HFF-Myc (cell line): ENCODE measurements at places on chromosomes 7 and 10.

DNA sequence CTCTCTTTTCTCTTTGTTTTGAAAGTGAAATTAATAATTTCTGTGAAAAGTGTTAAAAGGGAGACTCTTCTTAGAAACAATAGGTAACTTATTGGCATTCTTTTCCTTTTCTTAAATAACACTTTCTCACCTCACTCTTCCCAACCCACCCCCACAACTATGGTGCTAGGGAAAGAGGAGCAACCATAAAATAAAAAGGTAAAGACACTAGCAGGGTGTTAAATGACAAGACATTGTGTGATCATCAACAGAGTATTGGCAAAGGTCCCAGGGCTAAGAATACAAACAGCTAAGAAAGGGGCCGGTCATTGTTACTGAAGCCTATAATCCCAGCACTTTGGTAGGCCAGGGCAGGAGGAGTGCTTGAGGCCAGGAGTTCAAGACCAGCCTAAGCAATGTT is 183.7 kb downstream of the NEBL start:
- no peak for DNase-seq

DNA sequence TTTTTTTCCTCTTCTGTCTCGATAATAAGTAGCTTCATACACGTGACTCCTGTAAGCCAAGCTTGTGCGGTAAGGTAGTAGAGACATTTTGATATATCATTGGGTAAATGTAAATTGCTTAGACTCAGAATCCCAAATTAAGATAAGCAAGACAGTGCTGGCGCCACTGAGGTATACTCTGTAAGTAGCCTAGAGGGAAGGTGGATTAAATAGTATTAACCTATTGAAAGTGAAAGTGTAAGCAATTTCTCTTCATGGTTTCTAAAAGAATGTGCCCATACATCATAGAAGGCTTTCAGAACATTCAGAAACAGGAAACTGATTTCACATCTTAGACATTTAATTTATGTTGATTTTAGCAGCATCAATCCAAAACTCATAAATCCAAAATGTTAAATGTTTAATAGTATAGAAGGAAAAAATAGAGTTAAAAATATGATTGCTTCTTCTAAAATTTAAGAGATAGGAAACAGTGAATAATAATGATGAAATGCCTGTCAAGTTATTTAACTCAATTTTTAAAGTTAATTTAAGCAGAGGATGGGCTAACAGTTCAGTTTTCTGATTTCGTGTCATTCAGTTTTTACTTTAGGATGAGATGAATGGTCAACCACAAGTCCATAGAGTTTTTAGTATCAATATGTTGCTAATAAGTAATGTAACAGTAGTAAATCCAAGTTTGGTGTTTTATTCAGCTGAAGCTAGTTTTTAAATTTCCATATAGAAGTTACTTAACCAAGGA is 36.8 kb downstream of the LRRC72 start:
- no peak for DNase-seq

DNA sequence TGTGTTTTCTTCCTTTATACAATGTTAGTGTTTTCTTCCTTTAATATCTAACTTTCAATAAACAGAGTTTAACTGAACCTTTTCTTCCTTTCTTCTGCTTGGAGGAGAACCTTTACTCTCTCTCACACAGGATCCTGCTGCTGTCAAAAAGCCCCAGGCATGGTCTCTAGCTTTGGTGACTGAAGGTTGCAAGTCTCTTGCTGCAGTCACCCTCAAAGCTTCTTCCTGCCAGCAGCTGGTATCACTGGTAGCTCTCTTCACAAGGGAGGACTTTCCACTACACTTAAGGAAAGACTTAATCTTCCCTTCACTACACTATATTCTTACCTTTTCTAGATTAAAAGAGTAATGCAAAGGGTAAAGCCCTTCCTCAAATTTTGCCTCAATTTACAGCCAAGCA is 153.4 kb downstream of the SGMS1 start:
- no peak for DNase-seq

DNA sequence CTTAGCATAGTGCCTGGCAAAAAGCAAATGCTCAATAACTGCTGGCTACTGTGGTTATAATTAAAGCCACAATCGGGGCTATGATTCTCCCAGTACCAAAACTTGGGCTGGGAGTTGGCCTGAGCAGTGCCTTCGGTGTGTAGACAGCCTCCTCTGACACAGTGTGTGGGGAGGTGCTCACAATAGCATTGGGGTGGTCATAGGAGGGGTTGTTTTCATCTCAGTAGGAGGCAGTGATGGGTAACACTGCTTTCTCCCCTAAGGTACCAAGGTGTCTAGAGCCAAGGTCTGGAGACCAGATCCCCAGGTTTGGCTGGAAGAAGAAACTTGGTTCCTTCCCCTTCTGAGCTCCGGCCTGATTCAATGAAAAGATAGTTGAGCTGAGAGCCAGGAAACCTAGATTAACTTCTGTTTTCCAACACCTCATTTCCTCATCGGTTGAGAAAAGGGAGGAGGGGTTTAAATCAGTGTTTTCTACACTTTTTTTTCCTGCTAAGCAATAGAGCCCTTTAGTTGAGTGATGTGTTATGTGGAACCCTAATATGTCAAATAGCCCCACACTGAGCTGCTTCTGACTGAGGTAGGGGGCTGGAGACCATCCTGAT is 68.2 kb downstream of the LRMDA start:
- DNase-seq = no peak

DNA sequence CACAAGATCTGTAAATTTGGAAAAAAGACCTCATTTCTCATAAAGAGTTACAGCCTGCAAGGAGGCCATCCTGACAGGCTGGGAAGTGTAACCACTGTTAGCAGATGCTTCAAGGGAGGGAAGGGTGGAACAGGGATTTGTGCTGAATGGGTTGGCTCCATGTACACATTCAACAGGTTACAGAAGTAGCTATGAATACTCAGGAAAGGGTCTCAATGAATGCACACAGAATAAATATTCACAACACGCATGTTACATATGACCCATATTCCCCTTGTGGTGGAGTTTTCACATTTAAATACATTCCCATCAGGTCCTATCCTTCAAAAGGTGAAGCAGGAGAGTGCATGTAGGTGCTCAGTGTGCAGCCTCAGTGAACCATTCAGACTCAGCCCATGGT is 316.4 kb upstream of the COBL start:
- DNase-seq = no peak

- DNase-seq = no peak
Measured at GRCh38 chr7:66790196-66790595, 49.7 kb downstream of the RABGEF1 start.
